ENCODE measurements at places on chromosomes 5 and 9. TPM values are rescaled to one million over a fixed set of nuclear protein-coding genes. Genes with fewer than 3 reads are reported as not detected.

The IGFBPL1 gene
- total RNA-seq, result not detected

The ANXA6 gene
- 481 TPM for total RNA-seq

The LPAR1 gene
- total RNA-seq, result not detected

GRCh38 chr9:132141344-132141947 lies 20.4 kb upstream of the NTNG2 start:
- no peak for DNase-seq

DNA sequence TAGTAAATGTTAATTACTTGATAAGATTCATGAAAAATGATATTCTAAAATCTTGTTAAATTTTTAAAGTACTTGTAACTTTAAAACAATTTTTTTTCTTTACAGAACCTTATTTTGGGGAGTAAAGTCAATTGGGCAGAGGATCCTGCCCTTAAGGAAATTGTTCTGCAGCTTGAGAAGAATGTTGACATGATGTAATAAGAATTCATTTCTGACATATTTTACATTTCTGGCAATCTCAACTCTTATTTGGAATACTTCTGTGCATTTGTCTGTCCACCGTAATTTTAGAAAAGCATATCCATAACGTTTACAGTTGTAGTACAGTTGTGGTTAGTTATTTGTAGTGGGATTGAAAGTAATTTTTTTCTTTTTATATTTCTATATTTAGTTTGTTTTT lies 20.2 kb downstream of the CENPH start:
- no peak for DNase-seq

DNA sequence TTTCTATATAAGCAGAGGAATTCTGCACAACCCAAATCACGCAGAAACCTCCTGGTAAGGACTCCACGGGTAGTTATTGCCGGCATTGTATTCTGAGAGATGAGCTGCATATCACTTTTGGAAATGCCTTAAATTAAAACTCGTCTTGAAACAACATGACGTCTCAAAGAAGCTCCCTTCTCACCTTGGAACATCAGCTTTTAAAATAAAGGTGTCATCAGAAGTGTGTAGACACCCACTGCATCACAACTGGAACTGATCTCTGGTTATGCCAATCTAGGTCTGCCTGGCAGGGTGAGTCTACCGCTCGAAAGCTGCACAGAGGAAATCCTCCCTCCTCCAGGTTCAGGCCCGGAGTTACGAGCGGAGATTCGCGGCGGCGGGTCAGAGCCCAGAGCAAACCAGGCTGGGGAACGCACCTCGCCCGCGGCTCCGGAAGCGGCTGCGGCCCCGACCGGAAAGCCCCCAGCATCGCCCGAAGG lies 974 bp upstream of the SLC12A2 start:
- no peak for DNase-seq

DNA sequence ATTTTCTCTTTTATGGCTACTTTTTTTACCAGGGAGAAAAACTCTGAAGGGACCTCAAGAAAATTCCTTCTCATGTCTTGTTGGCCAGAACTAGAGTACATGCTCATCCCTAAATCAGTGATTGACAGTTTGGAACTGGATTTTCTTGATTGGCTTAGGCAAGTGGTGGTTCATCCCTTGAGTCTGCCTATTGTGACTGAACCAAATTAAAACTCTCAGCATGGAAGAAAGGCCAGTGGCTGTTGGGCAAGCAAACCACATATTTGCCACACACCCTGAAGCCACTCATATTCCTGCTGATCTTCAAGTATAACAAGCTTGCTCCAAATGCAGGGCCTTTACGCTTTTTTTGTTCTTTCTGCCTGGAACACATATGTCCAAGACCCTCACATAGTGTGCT lies 7.2 kb upstream of the HOMER1 start:
- DNase-seq, result no peak

DNA sequence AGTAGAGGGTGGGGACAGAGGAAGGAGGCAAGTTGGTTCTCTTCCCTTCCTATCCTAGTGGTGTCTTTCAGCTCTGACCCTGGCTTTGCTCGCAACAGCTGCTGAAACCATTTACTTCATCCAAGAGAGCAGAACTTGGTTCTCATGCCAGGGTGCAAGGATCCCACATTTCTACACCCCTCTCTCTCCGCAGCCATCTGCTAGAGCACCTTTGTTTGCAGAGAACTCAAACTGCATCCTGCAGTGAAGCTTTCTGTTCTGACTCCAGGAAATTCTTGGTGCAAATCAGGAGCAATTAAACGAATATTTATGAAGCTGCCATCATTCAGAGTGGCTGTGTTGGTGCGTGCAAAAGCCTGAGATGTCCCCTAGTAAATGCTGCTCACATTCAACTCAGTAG lies 31.9 kb downstream of the NEUROG1 start:
- DNase-seq, result no peak

- no peak for DNase-seq
Measured at GRCh38 chr9:27086818-27087680, 22.0 kb upstream of the TEK start.

DNA sequence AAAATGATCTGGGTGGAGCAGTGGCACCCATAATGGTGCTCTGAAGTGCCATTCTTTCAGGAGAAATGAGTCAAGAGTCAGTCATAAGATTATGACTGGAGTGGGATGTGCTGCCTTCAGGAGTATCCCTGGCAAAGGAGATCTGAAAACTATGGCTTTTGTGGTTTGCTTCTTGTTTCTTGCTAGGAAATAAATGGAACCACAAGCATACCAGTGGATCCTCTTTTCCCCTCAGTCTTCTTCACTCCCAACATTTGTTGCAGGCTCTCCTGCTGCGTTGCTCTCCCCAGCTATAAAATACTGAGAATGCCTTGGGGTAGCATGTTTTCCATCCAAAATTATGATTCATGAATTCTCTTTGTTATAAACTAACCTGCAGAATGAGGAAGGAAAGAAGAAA lies 199.1 kb downstream of the NNT start:
- no peak for DNase-seq

- no peak for DNase-seq
Measured at GRCh38 chr5:7261049-7261448, 134.9 kb upstream of the ADCY2 start.

DNA sequence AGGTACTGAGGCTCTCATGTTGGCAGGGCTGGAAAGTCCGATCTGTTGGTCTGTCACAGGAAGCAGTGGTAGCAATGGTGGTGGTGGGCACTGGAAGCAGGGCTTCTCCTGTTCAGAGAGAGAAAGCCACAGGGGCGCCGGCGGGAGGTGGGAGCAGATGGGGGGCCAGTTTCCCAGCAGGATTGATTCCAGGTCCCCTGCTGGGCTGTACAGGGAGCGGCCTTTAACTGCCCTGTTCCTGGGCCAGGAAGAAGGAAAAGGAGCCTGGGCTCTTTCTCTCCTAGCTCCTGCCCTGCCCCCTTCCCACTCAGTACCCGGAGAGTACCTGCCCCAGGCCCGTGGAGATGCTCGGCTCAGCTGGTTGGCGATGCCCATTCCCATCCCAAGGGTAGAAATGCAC lies 2.6 kb upstream of the DAB2IP start:
- DNase-seq, result no peak

Measured in activated CD8-positive, alpha-beta T cell treated with anti-CD3 and anti-CD28 coated beads, Interleukin-2, amount 10 ng/mL, durations not matched to agents 7 days and 5 days (primary cell).